ENCODE measurements at places on chromosomes 5 and 9. TPM values are rescaled to one million over a fixed set of nuclear protein-coding genes. Genes with fewer than 3 reads are reported as not detected.

- DNase-seq: peak; percentile 82
Measured at GRCh38 chr5:38556599-38557307, at the start of gene LIFR. Gene LIFR, minus strand, starts transcription at chr5:38556646. Its CDS starts 25,999 bp downstream, at chr5:38530647.

PCDHA9 gene
- total RNA-seq: 1.4 TPM

DNA sequence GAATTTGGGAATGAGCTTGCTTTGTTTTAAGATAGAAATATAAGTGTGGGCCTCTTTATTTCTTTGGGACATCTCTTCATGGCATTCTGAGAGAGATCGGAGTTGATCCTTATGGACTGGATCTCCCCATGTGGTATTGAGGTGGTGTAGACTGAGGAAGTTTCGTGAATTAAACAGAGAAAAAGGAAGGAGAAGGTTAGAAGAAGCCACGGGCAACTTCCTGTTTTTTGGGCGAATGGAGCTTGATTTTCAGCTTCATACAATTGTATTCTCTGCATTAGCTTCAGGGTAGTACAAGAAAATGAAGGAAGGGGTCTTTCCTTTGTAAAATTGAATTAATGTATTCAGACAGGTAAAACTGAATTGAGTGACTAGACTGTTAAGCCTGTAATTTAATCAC is 70.5 kb upstream of the HMHB1 start:
- no peak for DNase-seq

DNA sequence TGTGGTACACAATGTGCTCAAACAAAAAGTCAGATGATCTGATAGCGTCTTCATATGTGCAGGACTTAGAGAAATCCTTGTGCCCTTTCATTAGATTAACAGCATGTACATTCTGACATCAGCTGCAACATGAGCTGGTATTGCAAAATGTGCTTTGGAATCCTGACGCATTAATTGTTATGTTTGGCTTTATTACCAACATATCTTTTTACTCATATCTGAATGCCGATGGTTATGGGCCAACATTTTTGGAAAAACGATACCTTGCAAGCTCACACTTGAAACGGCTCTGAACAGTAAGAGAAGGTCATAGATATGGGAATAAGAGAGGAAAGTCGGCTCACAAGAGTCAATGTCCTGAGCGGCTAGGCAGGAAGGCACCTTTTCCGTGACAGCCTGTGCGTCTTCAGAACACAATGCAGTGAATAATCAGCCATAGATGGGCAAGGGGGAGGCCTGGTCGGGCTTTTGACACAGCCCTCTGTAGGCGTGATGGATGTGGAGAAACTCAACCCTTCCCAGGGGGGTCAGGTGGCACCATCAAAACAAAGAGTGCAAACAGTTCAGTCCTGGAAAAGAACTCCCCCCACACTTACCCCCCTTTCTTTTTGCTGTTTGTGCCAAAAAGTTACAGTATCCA is 36.4 kb upstream of the GAS1 start:
- no peak for DNase-seq

DNA sequence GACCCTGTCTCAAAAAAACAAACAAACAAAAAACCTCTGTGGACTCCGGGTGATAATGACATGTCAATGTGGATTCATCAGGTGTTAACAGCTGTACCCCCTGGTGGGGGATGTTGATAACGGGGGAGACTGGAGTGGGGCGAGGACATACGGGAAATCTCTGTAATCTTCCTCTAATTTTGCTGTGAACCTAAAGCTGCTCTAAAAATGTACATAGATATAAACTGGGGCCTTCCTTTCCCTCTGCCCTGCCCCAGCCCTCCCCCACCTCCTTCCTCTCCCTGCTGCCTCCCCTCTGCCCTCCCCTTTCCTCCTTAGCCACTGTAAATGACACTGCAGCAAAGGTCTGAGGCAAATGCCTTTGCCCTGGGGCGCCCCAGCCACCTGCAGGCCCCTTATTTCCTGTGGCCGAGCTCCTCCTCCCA is 1.4 kb upstream of the CEL start:
- DNase-seq: no peak

DNA sequence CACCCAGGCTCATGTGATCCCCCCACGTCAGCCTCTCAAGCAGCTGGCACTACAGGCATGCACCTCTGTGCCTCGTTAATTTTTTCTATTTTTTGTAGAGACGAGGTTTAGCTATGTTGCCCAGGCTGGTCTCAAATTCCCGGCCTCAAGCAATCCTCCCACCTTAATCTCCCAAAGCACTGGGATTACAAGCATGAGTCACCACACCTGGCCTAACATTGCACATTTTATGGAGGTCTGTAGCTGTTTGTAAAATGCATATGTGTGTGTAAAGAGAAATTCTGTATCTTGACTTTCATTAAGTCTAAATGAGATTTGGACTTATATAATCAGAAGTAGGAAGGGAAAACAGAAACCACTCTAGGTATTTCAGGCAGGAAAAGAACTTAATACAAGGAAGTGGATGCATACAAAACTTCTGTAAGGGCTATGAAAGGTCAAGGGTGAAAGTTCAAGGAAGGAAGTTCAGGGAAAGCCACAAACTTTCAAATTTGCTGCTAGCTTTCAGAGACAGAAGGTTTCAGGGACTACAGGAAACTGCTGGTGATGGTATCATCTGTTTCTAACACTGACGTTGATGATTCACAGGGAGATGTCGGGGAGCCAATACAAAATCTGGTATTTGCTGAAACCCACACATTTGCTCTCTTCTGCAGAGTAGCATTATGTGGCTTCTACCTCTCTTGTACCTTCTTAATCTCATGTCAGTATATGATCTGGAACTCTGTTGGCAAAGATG is 209.4 kb downstream of the PIK3R1 start:
- no peak for DNase-seq

NMUR2 gene
- total RNA-seq: 0.16 TPM

CDKN2B-AS1 gene
- 0.21 TPM for total RNA-seq

HMMR gene
- total RNA-seq: 78.5 TPM

ZFP2 gene
- 2.0 TPM for total RNA-seq

- peak; percentile 50 for DNase-seq
Measured at GRCh38 chr9:114396558-114397218, 8.9 kb upstream of the AKNA start.

- no peak for DNase-seq
Measured at GRCh38 chr5:34957857-34958690, 28.7 kb downstream of the DNAJC21 start.

- no peak for DNase-seq
Measured at GRCh38 chr5:111892949-111893348, 136.0 kb upstream of the NREP start.

DNA sequence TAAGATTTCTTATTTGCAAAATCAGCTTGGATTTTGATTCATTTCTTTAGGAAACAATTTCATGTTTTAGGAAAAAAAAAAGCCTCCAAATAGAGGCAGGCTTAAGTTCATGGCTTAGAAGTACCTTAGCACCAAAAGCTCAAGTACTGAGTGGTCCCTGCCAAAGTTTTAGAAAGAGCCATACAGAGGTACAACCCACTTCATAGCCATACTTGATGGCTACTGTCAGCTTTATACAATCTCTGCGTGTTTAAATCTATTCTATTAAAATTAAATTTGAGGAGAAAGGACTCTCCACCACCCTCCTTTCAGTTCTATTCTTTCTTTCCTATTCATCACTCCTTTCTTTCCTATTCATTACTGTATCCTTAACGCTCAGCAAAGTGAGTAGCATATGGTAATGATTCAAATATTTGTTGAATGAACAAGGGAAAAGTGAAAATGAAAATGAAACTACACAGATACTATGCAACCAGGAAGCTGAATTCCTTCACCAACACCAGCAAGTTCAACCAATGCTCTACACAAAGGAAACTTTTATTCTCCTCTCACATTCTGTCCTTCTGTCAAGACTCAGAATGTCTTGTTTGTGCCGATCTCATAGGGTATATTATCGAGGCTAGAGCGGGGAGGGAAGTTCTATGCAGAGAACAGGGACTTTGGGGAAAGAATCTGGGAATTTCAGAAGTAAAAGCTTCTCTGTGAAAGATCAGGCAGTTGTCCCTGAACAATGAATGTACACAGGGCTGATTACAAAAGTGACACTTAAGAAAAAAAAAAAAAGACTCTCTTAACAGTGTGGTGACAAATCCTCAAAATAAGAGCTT is 138.6 kb upstream of the SPEF2 start:
- no peak for DNase-seq

- DNase-seq: no peak
Measured at GRCh38 chr5:2887481-2888348, 136.2 kb upstream of the IRX2 start.

NDUFA8 gene
- 70.7 TPM for total RNA-seq
